ENCODE measurements at places on chromosomes 12 and 14.
A peak's percentile ranks its signal among the peaks of the same experiment; 100 is the strongest.

DNA sequence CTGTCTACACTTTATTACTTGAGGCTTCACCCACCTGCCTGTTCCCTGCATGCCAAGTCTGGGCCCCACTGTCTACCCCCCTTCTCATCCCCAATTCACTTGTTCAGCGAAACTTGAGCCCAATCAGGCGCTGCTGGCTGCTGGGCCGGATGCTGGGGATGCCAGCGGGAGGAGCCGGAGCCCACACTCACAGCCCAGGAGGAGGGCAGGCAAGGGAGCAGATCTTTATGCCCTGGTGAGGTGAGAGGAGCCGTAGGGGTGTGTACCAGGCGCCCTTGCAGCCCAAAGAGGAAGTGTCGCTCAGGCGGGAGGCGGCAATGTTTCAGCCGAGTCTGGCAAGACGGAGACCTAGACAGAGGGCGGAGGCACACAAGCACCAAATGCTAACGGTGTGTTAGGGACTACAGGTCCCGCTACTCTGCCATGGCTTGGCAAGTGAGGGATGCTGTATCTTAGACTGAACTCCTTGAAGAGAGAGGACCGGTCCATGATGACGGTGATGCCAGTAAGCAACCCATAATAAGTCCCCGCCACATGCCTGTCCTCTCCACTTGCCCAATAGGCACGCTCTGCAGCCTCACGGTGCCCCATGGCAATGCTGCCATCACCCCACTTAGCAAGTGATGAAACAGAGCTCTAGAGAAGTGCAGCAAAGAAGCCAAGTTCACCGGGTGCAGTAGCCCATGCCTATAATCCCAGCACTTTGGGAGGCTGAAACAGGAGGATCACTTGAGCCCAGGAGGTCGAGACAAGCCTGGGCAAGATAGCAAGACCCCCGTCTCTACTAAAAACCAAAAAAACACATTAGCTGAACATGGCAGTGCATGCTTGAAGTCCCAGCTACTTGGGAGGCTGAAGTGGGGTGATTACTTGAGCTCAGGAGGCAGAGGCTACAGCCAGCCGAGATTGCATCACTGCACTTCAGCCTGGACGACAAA, 41.6 kb downstream of the LRRC74A start:
- no peaks in the 10 kb centered on the region for H3K36me3 ChIP-seq
- DNase-seq: peak; percentile 74
- no peak overlapping the region for H3K4me3 ChIP-seq
- H3K27me3 ChIP-seq: no peaks in the 10 kb centered on the region
- H3K27ac ChIP-seq: no peak overlapping the region
- peaks cover 28% of the 10 kb centered on the region for H3K4me1 ChIP-seq

GRCh38 chr14:89184952-89185351, 232.1 kb downstream of the FOXN3 start:
- no peak for DNase-seq
- H3K4me1 ChIP-seq: peaks cover 3% of the 10 kb centered on the region
- H3K36me3 ChIP-seq: peaks cover 20% of the 10 kb centered on the region
- no peaks in the 10 kb centered on the region for H3K27me3 ChIP-seq
- H3K4me3 ChIP-seq: no peak overlapping the region
- no peak overlapping the region for H3K27ac ChIP-seq

DNA sequence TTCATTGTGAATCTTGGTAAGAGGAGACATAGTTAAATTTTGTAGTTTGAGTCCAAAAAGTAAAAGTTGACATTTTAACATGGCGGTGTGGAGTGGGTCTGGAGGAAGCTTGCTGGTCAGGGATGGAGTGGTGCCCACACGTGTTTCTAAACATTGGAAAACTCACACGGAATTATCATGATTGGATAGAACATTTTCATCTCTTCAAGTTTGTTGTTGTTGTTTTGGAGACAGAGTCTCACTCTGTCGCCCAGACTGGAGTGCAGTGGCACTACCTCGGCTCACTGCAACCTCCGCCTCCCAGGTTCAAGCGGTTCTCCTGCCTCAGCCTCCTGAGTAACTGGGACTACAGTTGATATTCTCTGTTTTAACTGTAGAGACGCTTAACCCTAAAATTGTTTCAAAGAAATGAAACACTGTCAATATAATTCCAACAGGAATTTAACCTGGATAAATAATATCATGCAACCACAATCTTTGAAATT, 502 bp upstream of the MBIP start:
- H3K27me3 ChIP-seq: peaks cover 2% of the 10 kb centered on the region
- H3K27ac ChIP-seq: no peak overlapping the region
- H3K4me1 ChIP-seq: peaks cover 11% of the 10 kb centered on the region

GRCh38 chr12:4037747-4038312, 164.6 kb upstream of the PARP11 start:
- H3K4me3 ChIP-seq: no peak overlapping the region
- no peaks in the 10 kb centered on the region for H3K36me3 ChIP-seq
- H3K27me3 ChIP-seq: no peaks in the 10 kb centered on the region
- H3K4me1 ChIP-seq: no peaks in the 10 kb centered on the region
- peak; percentile 48 for DNase-seq

DNA sequence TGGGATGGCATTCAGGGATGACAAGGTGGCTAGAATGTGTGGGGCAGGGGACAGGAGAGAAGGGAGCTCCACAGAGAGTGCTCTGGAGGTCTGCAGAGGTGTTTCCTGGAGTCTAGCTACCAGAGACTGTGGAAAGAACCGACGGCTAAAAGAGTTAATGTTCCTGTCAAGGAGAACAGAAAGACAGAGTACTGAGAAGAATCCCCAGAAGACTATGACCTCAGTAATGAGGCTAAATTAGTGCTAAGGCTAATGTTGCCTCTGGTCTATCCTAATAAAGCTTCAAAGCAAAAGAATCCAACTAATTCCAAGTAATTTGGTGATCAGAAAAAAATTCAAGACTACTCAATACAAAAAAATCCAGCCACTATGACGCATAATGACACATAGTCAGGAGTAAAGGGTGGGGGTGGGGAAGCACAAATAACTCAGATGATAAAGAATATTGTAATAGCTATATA, 44.7 kb downstream of the FERMT2 start:
- H3K4me1 ChIP-seq: no peaks in the 10 kb centered on the region
- H3K4me3 ChIP-seq: no peak overlapping the region
- no peak overlapping the region for H3K27ac ChIP-seq
- no peak for DNase-seq

DNA sequence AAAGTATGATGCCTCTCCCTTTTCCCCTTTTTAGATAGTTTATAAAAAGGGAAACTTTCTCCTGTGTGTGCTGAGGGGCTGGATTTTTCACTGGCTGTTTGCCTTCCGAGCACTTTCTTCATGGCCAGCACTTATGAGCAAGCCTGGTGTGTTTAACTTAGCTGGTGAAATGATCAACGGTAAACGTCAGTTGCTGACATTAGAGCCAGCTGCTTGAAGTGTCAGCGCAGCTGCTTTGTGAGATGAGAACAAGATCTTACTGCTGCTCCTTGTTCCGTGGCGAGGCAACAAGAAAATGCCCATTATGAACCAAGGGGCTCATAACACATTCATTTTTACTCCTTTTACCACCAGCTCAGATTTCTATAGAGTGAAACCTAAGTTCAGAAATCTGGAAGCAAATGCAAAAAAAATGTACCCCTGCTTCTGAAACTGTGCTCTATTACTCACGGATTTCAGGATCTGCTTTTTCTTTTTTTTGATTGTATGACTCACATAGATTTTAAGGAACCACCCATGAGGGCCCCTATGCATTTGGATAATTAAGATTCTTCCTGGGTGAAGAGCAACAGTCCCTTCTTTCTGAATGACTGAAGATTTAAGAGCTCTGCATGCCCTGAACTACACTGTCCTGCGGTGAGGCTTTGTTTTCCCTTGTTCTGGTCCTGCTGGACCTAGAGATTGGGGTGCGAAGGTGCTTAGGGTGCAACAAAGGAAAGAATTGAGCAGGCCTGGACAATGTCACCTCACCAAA, 74.3 kb upstream of the CPM start:
- H3K27ac ChIP-seq: no peak overlapping the region
- no peaks in the 10 kb centered on the region for H3K36me3 ChIP-seq
- peaks cover 19% of the 10 kb centered on the region for H3K4me1 ChIP-seq
- no peak overlapping the region for H3K4me3 ChIP-seq
- peak; percentile 10 for DNase-seq

- H3K27ac ChIP-seq: no peak overlapping the region
- DNase-seq: peak; percentile 28
- no peaks in the 10 kb centered on the region for H3K36me3 ChIP-seq
- H3K4me1 ChIP-seq: no peaks in the 10 kb centered on the region
These were observed 68.8 kb downstream of the SLC24A4 start for GRCh38 chr14:92391726-92392125.

- H3K27me3 ChIP-seq: no peaks in the 10 kb centered on the region
- H3K4me3 ChIP-seq: no peak overlapping the region
- no peak overlapping the region for H3K27ac ChIP-seq
- peak; percentile 58 for DNase-seq
- H3K36me3 ChIP-seq: no peaks in the 10 kb centered on the region
These were observed 590.5 kb upstream of the ATP2B1 start for GRCh38 chr12:90299121-90299520.

DNA sequence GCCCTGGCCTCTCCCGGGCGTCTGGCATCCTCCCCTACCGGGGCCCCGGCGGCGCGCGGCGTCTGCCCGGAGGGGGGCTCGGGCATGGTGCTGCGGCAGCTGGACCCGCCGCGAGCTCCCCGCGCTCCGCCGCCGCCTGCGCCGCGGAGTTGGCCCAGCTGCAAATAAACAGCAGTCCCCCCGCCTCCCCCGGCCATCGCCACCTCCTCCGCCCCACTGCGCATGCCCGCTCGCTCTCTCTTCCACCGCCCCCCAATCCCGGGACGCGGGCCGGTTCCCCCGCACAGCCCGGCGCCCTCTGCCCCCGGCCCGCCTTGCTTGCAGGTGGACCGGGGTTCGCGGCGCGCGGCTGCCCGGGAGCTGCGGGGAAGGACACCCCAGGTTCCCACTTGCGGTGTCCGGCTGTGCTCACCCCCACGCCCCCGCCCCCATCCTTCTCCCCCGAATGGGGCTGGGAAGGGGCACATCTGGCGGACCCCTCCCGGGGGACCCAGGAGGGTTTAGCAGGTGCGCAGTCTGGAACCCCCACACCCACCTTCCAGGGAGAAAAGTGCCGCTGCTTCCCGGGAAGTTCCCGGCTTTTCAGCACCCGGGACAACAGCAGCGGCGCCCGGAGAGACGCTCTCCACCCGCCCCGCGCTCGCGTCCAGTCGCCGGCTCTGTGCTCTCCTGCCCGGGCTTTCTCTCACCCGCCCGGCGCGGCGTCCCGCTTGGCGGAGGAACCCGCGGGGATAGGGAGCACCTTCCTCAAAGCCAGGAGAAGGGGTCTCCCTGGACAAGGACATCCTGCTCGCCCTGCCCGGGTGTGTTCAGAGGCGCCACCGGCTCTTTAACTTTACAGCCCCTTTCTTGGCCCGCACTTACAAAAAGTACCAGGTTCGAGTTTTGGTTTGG, at the start of gene TMTC1:
Gene TMTC1 (minus strand): TSS at position 170 of the 894 bp plus-strand sequence. CDS start 191 bp downstream, outside the sequence.
- no peak within 1 kb of the TSS for H3K27ac ChIP-seq
- peaks cover 64% of the 10 kb centered on the region for H3K27me3 ChIP-seq
- H3K36me3 ChIP-seq: no peaks in the 10 kb centered on the region
- peaks cover 8% of the 10 kb centered on the region for H3K4me1 ChIP-seq

DNA sequence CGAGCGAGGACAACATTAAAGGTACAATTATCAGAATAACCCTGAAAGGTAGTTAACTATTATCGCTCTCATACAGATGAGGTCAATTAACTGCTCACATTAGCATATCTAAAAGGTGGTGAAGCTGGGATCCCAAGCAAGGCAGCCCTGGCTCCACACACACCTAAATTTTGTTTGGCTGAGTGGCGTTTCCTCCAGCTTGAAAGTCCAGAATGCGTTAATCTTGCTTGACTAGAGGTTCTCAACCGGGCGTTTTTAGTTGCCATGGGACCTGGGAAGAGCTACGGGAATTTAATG, 531 bp downstream of the DLGAP5 start:
- H3K4me3 ChIP-seq: peak overlapping the region; percentile 77
- H3K27me3 ChIP-seq: no peaks in the 10 kb centered on the region
- H3K27ac ChIP-seq: no peak overlapping the region
- peaks cover 8% of the 10 kb centered on the region for H3K4me1 ChIP-seq

DNA sequence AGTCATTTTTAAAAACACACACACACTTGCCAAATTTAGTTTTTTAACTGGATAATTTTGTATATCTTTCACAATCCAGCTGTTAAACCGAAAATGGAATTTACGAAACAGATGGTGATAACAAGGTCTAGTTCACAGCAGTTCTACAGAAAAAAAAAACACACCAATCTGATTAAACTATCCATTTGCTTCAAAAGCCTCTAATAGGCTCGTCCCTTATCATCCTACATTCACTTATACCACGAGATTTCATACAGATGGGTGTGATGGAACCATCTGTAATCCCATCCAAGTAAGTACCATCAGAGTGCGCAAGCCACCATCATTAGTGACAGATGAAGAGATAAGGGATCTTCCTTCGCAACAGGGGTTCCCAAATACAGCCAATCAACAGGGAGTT, 20.1 kb downstream of the GCH1 start:
- H3K36me3 ChIP-seq: no peaks in the 10 kb centered on the region
- DNase-seq: peak; percentile 28
- H3K27ac ChIP-seq: peak overlapping the region; percentile 53
- H3K27me3 ChIP-seq: no peaks in the 10 kb centered on the region
- no peaks in the 10 kb centered on the region for H3K4me1 ChIP-seq
- no peak overlapping the region for H3K4me3 ChIP-seq

DNA sequence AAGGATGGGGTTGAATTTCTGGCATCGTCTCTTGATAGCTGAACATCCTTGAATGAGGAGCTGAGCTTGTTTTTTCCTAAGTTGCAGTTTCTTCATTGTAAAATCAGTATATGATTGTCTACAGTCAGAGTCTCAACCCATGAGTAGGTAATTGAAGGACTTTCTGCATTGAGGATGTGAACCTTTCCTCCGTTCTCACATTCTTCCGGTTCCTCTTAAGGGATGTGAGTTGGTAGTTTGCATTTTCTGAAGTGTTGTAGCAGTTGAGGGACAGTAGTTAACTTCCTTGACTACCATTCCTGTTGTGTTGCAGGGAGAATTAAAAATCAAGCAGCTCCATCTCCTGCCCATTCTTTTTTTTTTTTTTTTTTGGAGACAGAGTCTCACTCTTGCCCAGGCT, 19.1 kb downstream of the TPCN1 start:
- H3K4me1 ChIP-seq: peaks cover 44% of the 10 kb centered on the region
- no peak overlapping the region for H3K27ac ChIP-seq
- H3K36me3 ChIP-seq: no peaks in the 10 kb centered on the region
- H3K27me3 ChIP-seq: no peaks in the 10 kb centered on the region
- no peak for DNase-seq

DNA sequence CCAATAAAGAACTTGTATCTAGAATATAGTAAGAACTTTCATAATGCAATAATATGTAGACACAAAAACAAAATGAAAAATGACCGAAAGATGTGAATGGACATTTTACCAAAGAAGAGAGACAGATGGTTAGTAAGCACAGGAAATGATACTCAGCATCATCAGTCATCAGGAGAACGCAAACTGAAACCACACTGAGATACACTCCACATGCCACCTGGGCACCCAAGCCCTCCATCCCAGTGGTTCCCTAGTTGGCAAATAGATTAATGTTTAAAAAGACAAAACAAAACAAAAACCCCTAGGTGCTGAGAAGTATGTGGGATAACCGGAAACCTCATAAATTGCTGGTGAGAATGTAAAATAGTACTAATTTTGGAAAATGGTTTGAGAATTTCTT, 26.8 kb upstream of the VPS33A start:
- no peaks in the 10 kb centered on the region for H3K27me3 ChIP-seq
- H3K4me1 ChIP-seq: no peaks in the 10 kb centered on the region
- H3K27ac ChIP-seq: no peak overlapping the region
- H3K36me3 ChIP-seq: peaks cover 5% of the 10 kb centered on the region
- no peak for DNase-seq

Data from common myeloid progenitor, CD34-positive (primary cell).